ENCODE measurements at places on chromosomes 6 and 20. TPM values are rescaled to one million over a fixed set of nuclear protein-coding genes. Genes with fewer than 3 reads are reported as not detected.

The TRMT6 gene
- 26.3 TPM for polyA plus RNA-seq

The PROKR2 gene
- 1.8 TPM for polyA plus RNA-seq

The STMND1 gene
- not detected for polyA plus RNA-seq

The EFCAB8 gene
- not detected for polyA plus RNA-seq

The RIPOR2 gene
- 9.5 TPM for polyA plus RNA-seq

The OTOR gene
- not detected for polyA plus RNA-seq

The RFX6 gene
- polyA plus RNA-seq: not detected

The TBX18 gene
- polyA plus RNA-seq: not detected

The OLIG3 gene
- polyA plus RNA-seq: 0.10 TPM

The MAFB gene
- 2.5 TPM for polyA plus RNA-seq

- H3K36me3 ChIP-seq: no peaks in the 10 kb centered on the region
- no peak overlapping the region for H3K27ac ChIP-seq
- no peak for DNase-seq
- no peaks in the 10 kb centered on the region for H3K4me1 ChIP-seq
Observed at GRCh38 chr6:134422426-134423231, 104.7 kb upstream of the SGK1 start.

DNA sequence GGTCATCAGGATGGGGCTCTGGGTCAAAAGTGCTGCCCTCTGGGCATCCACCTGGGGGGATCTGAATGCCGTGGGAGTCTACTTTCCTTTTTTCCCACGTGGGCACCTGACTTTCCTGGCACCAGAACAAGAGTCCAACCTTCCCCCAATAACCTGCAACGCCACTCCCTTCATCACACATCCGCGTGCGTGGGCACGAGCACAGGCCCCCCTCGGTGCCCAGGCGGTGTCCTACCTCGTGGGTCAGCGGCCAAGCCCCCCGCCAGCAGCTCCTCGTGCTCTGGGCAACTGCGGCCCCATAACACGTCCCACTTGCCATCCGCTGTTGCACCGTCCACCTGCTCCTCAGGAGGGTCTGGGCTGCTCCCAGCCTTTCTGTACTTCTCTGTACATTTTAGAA is 87.0 kb downstream of the YTHDF1 start:
- no peak overlapping the region for H3K27ac ChIP-seq
- H3K36me3 ChIP-seq: no peaks in the 10 kb centered on the region
- H3K4me1 ChIP-seq: peaks cover 10% of the 10 kb centered on the region
- H3K27me3 ChIP-seq: no peaks in the 10 kb centered on the region
- no peak overlapping the region for H3K4me3 ChIP-seq
- DNase-seq: no peak

- H3K36me3 ChIP-seq: no peaks in the 10 kb centered on the region
- no peak overlapping the region for H3K4me3 ChIP-seq
- peaks cover 19% of the 10 kb centered on the region for H3K4me1 ChIP-seq
- no peak for DNase-seq
- H3K27me3 ChIP-seq: no peaks in the 10 kb centered on the region
Observed at GRCh38 chr20:20198011-20198410, 145.7 kb downstream of the CFAP61 start.

GRCh38 chr6:157185171-157185570 is 138.1 kb downstream of the TMEM242 start:
- no peak overlapping the region for H3K27ac ChIP-seq
- H3K4me3 ChIP-seq: no peak overlapping the region
- peaks cover 7% of the 10 kb centered on the region for H3K36me3 ChIP-seq
- no peaks in the 10 kb centered on the region for H3K27me3 ChIP-seq
- no peak for DNase-seq
- no peaks in the 10 kb centered on the region for H3K4me1 ChIP-seq

DNA sequence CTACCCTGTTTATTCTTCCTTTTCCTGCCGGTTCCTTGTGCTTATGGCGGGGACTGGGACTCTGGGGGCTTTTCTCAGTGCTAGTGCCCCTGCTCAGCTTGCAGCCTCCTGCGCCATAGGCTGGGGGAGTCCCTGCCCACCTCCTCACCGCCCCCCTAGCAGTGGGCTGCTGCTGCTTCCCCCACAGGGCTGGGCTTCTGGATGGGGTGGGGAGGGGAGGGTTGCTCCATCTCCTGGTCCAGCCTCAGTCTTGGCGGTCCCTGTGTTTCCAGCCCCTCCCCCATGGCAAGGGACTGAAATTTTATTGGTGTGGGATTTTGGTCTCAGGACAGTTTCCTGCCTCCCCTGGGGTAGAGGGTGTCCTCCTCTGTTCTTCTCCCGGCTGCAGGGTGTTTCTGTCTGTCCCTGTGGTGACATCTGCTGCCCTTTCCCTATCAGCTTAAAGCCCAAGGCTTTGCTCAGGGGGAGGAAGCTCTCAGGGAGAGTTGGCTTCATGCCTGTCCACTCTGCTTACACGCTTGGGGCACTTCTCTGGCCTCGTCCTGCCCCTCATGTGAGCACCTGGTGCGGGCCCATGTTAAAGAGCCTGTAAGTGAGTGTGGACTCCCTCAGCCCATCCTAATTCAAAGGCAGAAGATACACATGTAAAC is 100.6 kb downstream of the HIVEP1 start:
- no peak overlapping the region for H3K4me3 ChIP-seq

DNA sequence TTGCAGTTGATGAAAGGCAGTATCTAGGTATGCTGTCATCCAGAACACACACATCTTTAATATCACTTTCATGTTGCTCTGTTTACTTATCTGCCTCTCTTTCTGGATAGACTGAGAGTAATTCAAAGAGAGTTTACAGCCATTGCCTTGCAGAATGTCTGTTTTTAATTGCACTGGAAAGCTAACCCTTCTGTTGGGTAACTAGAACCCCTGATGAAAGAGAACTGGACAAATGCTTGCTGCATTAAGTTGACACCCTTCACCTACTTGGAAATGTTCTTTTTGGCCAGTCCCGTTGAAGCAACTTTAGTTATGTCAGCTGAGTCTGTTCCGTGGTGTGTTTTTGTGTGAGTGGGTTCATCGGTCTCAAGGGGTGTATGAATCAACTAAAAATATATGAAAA is 383.8 kb upstream of the CITED2 start:
- DNase-seq: no peak
- no peaks in the 10 kb centered on the region for H3K27me3 ChIP-seq
- no peak overlapping the region for H3K4me3 ChIP-seq
- no peaks in the 10 kb centered on the region for H3K36me3 ChIP-seq
- H3K27ac ChIP-seq: no peak overlapping the region
- H3K4me1 ChIP-seq: no peaks in the 10 kb centered on the region

GRCh38 chr6:126764671-126765070 is 353.8 kb upstream of the RSPO3 start:
- H3K36me3 ChIP-seq: no peaks in the 10 kb centered on the region
- peaks cover 9% of the 10 kb centered on the region for H3K4me1 ChIP-seq
- H3K27ac ChIP-seq: no peak overlapping the region
- H3K27me3 ChIP-seq: no peaks in the 10 kb centered on the region
- DNase-seq: no peak

Measured in GM23338 (cell line).